ENCODE measurements at places on chromosomes 13 and 19.

GRCh38 chr13:38321654-38322053, 28.0 kb upstream of the UFM1 start:
- DNase-seq: no peak

- DNase-seq: no peak
Observed at GRCh38 chr19:34033880-34034279, 138.4 kb upstream of the LSM14A start.

- no peak for DNase-seq
Observed at GRCh38 chr13:66581675-66582074, 648.5 kb downstream of the PCDH9 start.

- no peak for DNase-seq
Observed at GRCh38 chr19:48396016-48396823, 2.8 kb downstream of the GRIN2D start.

DNA sequence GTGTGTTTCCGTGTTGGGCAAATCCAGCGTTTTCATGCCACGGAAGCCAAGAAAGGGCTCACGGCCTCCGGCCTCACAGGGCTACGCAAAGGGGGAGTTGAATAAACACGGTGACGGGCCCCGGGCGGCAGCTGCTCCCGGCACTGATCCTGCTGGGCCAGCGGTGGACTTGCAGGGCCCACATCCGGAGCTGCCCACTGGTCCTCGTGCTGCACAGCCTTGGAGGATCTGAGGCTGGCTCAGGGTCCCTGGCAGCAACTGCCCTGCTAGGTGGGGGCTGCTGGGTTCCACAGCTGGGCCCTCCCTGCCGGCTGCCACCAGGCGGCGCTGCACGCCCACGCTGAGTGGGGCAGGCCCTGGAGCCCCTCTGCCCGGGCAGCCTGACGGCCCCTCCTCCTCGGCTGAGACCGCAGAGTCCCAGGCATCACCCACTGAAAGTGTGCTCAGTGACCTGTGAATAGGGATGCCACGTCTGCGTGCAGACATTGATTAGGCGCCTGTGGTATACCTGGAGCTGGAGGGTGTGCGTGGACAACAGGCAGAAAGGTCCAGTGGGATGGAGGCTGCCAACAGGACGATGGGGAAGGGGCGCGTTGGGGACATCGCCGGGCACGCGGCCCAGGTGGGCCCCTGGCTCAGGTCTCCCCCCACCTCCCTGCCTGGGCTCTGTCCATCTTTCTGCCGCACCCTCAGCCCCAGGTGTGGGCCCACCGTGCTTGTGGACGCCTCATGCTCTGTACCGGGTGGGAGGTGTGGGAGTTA, 5.3 kb upstream of the HCN2 start:
- no peak for DNase-seq

DNA sequence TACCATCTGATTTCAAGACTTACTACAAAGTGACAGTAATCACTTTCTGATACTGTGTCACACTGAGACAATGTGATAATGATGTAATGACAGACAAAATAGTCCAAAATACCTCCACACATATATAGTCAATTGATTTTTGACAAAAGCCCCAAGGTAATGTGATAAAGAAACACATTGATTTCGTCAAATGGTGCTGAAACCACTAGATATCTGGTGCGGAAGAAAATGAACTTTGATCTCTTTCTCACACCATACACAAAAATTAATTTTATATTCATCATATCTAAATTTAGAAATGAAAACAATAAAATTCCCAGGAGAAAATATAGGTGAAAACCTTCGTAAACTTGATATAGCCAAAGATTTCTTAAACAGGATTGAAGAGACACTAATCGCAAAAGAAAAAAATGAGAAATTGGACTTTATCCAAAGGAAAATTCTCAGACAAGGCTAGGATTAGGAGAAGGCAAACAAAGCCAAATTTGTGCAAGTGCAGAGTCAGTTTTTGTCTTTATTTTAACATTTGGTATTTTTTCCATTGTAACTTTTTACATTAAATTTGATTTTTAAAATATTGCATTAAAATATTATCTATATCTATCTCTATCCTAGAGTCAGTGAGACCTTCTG, 739.9 kb downstream of the DIAPH3 start:
- DNase-seq: no peak

GRCh38 chr19:28898249-28898648, 314.7 kb downstream of the UQCRFS1 start:
- no peak for DNase-seq

GRCh38 chr19:5977785-5978605, at the start of gene RANBP3:
Gene RANBP3 (minus strand): TSS chr19:5978140. CDS start chr19:5978082, 58 bp downstream.
- DNase-seq: peak; percentile 98

- DNase-seq: no peak
Observed at GRCh38 chr13:39414339-39414738, 188.7 kb downstream of the LHFPL6 start.

DNA sequence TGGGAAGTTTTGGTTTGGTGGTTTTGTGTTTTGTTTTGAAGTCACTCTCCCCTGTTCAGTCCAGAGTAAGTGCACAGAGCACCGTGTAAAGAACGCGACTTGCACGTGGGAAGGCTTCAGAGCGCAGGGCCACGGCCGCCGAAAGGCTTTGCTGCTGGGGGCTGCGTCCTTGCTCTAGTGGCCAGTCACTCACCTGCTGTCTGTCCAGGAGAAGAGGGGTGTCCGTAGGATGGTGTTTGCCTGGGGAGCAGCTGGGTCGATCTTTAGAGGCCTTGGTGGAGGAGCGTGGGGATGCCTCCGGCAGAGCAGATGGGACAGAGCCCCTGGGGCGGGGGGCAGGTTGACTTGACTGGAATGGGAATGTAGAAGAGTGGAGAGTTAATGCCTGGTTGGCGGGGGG, 116.6 kb upstream of the MCF2L start:
- DNase-seq: no peak

- no peak for DNase-seq
Observed at GRCh38 chr19:55581823-55582223, 1.2 kb upstream of the ZNF579 start.

- no peak for DNase-seq
Observed at GRCh38 chr13:71316792-71317363, 550.1 kb downstream of the DACH1 start.

DNA sequence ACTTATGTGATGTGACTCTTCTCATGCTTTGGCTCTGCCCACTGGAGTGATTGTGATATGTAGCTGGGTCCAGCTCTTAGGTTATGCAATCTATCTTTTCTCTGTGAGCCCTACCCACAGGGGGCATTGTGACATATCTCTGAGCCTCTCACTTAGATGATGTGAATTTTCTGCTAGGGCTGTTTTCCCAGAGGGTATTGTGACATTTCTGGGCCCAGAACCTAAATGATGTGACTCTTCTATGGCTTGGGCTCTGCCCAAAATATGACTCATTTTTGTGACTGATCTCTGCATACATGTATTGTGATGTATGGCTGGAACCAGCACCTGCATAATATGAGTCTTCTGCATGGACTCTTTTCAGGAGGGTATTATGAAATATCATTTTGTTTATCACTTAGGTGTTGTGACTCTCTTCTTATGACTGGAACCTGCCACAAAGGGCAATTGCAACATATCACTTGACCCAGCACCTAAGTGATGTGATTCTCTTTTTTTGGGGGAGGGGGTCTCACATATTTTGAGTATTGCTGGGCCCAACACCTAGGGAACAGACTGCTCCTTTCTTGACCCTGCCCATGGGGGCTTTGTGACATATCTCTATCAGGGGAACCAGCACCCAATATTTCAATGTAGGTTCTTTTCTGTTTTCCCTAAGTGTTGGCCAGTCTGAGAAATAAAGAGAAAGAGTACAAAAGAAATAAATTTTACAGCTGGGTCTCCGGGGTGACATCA, 12.1 kb upstream of the ZNF254 start:
- no peak for DNase-seq

GRCh38 chr19:55369653-55370304, 484 bp downstream of the IL11 start:
- DNase-seq: no peak

GRCh38 chr19:33022472-33023116, 42.1 kb downstream of the RHPN2 start:
- DNase-seq: no peak

- no peak for DNase-seq
Observed at GRCh38 chr13:40996426-40997092, 22.6 kb downstream of the ELF1 start.

DNA sequence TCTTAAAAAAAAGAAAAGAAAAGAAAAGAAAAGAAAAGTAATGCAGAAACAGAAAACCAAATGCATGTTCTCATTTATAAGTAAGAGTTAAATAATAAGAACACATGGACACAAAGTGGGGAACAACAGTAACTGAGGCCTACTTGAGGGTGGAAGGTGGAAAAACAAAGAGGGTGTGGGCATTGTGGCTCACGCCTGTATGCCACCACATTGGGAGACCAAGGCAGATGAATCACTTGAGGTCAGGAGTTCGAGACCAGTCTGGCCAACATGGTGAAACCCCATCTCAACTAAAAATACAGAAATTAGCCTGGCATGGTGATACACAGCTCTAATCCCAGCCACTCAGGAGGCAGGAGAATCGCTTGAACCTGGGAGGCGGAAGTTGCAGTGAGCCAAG, 8.1 kb downstream of the ZNF708 start:
- DNase-seq: no peak

GRCh38 chr19:17405250-17406045, at the start of gene BST2:
Gene BST2 (minus strand): TSS chr19:17405630. CDS start chr19:17405575, 55 bp downstream.
- no peak for DNase-seq

DNA sequence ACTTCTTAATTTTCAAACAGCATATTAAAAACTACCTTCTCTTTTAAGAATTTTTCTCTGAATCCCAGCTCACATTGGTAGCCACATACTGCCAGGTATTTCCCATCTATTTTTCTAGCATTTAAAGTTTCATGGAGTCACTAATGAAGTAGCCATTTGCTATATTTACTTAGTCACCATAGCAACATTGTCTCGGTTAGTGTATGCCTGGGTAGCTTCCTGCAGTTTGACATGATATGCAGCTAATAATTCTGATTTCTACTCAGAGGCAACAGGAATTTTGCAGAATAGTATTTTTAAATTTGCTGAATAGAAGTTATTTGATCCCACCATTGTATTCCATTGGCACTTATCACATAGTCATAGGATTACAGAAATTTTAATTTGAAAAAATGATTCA, 30.9 kb upstream of the KCTD4 start:
- DNase-seq: no peak

DNA sequence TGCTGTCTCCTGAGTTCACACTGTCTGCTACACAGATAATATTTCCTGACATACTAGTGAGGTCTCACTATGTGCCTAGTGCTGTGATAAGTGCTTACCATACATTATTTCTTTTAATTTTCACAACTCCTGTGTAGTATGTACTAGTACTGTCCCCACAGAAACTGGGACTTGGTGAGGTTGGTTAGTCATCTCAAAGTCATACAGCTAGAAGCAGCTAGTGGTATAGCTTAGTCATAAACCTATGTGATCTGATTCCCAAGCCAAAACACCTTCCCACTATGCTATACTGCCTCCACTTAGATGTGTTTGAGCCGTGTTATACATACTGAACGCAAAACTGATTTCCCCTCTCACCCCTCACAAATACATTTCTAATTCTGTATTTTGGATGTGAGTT, 10.5 kb downstream of the MTMR6 start:
- no peak for DNase-seq

DNA sequence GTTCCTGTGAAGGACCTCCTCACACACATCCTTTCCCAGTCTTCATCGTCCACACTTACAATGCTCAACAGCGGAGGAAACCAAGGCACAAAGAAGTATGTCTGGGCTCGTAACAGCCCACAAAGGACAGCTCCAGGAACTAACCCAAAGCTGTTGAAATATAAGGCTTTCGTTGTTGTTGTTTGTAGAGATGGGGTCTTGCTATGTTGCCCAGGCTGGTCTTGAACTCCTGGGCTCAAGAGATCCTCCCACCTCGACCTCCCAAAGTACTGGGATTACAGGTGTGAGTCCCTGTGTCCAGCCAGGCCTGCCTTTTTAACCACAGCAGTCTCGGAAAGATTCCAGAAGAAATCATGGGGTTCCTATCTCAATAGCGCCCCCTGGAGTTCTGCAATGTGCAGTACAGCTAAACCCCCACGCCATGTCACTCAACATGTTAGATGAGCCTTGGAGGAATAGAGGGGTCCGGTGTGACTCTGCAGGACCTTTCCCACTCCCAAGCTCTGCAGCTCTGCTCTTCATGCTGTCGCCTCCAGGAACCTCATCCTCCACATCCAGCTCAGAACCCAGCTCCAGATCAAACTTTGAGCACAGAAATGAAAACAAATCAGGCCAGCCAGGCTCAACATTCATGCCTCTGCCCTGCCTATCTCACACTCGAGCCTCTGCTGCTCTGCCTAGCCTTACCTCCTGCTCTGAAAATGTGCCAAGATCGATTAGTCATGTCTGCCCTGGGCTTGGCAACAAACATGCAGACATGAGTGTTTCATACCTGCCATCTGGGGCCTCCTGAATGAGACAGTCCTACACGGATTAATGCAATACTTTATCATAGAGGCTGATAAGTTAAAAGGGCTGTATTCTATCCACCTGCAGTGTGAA, 7.5 kb downstream of the PLA2G4C start:
- DNase-seq: no peak

GRCh38 chr19:1411255-1412191, 4.1 kb downstream of the DAZAP1 start:
- no peak for DNase-seq

- no peak for DNase-seq
Observed at GRCh38 chr13:74103970-74104555, 30.1 kb downstream of the KLF12 start.

- DNase-seq: no peak
Observed at GRCh38 chr13:55613429-55614187, 1527.1 kb upstream of the PRR20A start.

DNA sequence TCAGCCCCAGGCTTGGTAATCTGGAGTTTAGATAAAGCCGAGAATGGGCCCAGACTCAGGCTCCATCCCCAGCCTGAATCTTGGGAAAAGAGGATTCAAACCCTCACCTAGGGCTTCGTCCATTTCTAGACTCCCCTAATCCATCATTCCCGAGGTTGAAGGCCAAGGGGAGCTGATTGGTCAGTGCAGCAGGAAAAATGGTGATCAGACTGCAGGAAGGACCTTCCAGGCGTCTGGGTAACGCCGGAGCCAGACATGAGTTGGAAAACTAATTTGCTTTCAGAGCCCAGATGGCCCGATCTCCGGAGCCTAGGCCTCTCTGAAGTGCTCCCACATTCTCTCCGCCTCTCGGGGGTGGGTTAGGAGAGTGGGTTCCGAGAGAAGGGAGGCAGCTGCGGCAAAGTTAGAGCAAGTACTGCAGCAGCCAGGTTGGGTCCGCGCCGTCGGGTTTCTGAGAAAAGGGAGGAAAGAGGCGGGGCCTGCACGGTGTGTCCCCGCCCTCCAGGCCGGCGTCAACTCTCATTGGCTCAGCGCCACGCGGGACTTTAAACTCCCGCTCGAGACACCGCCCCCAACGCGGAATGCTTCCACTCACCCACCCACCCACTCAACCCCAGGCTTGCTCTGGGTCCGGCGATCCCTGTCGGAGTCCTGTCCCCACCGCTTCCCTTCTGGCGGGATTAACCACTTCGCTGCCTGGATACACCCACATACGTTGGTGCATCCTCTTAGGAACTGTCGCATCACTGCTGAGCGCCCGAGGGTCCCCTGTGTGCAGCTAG, 788 bp upstream of the RTBDN start:
- DNase-seq: no peak

GRCh38 chr13:43515531-43515930, 271.2 kb downstream of the ENOX1 start:
- DNase-seq: no peak

GRCh38 chr19:55336101-55336500, 3.6 kb upstream of the KMT5C start:
- no peak for DNase-seq
